Neuronal stem cell (in vitro differentiated cells): ENCODE measurements at places on chromosomes 6 and 20.

DNA sequence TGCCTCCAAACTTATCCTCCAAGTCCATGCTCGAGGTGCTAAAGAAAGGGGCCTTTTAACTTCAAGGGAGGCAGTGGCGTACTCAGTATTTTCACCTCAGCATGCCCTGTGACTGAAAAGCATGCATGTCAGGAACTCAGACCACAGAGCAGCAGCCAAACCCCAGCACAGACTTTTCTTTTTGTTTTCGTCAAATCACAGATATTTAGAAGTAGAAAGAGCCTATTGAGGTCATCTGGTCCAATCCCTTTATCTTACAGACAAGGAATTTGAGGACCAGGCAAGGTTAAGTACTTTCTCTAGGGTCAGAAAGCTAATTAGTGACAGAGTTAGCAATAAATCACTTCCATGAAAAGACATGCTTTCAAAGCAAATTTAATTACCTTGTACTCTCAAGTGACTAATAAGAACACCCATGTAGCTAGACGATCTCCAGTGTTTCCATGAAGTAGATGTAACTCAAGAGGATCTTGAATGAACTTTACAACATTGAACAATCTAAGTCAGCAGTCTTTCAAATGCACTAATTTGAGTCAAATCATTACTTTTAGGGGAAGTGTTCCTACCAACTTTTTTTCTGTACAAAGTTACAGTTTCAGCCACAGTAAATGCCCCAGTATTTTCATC, 35.9 kb downstream of the MOXD1 start:
- DNase-seq, result peak; percentile 51

DNA sequence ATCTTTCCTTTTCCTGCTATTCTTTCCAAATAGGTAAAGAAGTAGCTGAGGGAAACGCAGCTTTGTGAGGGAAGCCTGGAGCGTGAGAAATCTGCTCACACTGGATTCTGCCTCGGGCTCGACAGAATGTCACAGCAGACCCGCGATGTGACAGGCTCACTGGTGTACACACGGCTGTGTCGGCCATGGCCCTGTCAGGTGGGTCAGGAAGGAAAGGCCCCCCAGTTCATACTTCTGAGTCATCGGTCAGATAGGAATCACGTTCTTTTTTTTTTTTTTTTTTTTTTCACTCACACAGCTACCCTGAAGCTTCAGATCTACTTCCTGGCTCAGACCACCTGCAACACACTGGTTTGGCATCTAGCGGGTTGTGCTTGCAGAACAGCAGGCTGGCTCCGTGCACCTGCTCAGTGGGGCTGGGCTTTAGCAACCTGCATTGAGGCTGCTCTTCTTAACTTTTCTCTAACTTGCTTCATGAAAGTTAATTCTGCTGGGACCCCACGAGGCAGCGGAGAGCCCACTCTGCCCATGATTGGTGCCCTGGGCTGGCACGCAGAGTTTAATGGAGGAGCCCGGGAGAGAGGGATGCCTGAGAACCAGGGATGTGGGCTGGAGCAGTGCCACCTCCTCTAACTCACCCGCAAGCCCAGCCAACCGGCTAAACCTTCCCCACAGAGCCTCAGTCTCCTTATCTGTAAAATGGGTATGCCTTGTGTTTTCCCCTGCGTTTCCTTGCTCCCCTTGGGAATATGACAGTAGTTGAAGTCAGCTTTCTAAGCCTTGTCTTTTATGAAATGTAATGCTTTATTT, 61.5 kb upstream of the FNDC1 start:
- no peak for DNase-seq

DNA sequence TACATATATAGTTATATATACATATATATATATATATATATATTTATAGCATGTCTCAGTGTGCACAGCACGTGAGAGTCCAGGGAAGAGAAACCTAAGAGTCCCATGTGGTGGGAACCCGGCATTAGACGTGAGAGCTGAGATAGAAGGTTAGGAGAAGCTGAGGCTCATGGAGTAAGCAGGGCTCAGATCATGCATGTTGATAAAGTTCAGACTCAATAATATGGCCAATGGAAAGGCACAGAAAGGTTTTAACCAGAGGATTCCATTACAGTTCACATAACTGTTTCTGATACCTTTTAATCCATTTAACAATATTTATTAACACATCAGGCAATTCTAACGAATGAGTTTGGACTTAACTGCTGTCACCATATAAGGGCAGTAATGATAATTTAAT, 143.4 kb downstream of the MYB start:
- DNase-seq, result no peak

- DNase-seq, result peak; percentile 30
Observed at GRCh38 chr6:53910834-53911233, 116.0 kb downstream of the LRRC1 start.

- DNase-seq, result peak; percentile 72
Observed at GRCh38 chr20:9514461-9515213, at the start of gene LAMP5. TSS of gene LAMP5 (plus strand) at chr20:9514590. CDS start at chr20:9514853, 263 bp downstream.

- DNase-seq, result no peak
Observed at GRCh38 chr6:2725999-2726567, 24.6 kb downstream of the MYLK4 start.

DNA sequence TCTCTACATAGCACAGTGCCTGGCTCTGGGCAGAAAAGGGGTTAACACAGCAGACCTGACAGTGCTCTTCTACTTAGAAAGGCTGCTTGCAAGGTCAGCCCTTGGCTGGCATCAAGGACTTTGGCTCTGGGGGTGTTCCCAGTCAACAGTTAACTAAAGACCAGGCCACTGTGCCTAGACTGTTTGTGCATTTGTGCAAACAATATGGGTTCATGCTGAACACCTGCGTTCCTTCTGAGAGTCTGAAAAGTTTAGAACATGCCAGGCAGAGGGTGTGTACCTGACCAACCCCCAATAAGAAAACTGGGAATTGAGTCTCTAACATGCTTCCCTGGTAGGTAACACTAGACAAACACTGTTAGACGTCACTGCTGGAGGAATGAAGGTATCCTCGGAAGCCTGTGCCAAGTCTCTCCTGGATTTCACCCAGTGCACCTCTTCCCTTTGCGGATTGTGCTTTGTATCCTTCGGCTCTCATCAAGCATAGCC, 110.7 kb downstream of the PDE10A start:
- DNase-seq, result no peak

- DNase-seq, result no peak
Observed at GRCh38 chr6:31049518-31049917, 39.2 kb downstream of the MUC22 start.

DNA sequence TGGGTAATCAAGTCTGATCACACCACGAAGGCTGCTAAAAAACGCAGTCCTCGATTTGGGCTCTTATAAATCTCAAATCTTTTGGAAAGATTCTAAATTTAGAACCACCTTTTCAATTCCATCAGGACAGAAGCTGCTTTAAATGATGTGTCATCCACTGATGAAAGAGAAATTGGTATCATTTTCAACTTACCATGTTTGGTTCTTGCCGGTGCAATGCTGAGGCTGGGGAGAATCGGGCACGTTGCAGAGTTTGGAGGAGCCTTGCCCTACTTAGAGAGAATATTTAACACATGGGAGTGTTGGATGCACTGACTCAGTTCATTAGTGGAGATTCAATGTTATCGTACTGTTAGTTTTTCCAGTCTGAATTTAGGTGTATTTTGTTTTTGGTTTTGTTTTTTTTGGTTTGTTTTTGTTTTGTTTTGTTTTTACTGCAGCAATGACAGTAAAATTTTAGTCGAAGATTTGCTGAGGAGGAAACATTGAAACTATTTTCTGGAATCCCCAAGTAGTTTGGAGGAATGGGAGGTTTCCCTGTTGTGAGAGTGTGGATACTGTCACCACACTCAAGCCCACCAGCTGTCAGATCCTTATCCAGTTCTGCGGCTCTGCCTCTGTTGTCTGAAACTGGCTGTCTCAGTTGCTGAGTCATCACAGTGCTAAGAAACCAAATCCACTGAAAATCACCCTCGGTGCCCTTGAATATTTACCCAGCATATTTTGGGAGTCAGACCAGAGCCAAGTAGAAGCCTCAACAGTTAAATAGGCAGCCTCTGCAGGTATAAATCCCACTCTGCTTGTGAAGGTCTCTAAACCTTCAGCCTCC, 497.0 kb downstream of the BTBD3 start:
- no peak for DNase-seq

DNA sequence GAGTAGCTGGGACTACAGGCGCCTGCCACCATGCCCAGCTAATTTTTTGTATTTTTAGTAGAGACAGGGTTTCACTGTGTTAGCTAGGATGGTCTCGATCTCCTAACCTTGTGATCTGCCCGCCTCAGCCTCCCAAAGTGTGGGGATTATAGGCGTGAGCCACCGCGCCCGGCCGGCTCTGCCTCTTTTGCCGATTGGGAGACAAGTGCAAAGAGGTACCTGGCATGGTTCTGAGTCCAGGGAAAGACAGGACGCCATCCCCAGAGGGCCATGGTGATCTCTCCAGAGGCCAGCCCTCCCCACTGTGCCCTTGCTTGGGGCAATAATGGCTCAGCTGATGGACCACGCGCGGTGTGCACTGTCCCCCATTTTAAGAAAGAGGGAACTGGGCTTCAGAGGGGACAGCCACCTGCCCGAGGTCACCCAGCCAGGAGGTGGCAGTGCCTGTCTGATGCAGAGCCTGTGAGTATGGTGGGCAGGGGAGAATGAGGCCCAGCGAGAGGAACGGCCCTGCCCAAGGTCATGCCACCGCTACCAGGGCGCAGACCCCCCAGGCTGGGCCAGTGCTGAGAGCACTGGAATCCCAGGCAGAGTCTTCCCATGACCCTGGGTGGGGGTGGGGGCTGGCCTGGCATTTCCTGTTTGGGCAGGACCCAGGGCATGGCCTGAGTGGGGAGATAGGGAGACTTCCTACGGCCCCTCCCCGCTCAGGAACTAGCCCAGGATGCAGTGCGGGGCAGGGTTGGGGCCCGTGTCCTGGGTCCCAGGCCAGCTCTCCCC, 61.0 kb downstream of the SNAI1 start:
- DNase-seq, result no peak

GRCh38 chr6:166204852-166205650, 37.4 kb upstream of the TBXT start:
- DNase-seq, result no peak

- no peak for DNase-seq
Observed at GRCh38 chr20:10119336-10119735, 84.5 kb downstream of the ANKEF1 start.

DNA sequence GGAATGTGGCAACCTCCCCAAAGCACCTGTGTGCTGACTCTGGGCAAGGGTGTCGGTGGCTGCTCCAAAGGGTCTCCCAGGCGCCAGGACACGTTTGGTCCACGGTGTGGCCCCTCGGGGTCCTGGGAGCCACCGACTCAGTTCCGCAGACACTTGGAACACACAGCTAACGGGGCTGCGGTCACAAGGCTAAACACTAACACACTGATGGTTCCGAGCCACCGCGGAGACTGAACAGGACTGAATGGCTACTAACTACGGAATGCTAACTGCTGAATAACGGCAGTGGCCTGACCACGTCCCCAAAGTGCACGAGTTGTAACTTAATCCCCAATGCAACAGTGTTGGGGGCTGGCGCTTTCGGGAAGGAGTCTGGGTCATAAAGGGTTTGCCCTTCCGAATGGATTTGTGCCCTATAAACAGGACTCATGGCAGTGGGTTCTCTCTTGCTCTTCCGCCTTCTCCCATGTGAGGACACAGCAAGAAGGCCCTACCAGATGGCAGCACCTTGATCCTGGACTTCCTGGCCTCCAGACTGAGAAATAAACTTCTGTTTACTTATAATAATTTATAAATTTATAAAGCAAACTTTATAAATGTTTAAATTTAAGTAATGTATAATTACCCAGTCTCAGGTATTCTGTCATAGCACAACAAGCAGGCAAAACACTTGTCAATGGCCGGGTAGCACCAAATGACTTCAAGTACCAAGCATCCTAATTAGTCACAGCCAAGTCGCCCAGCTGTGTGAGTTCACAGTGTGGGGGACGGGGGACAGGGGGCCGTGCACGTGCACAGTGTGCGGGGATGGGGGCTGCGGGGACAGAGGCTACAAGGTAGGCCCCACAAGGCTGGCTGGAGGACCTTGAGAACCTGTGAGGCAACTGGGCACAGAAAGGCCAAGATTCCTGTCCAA, 2.3 kb upstream of the EEF1A2 start:
- no peak for DNase-seq

DNA sequence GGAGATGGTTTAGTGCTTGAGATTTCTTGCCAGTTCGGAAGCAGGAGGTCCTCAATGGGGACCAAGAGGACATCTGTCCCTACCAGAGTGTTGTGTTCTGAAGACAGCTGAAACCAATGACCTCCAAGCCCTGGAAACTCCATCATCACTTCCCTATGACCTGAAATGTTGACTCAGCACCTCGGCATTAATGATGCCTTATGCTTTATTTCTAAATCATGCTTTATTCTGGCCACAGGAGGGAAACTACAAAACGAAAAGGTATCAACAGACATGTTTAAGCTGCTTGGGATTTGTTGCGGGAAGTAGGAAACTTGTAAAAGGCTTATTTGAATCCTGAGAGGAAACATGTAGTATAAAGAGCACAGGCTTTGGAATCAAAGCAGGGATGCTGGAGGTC, 389.1 kb upstream of the CHD6 start:
- DNase-seq, result no peak

- no peak for DNase-seq
Observed at GRCh38 chr6:54053881-54054391, 57.3 kb upstream of the MLIP start.

GRCh38 chr6:50824552-50824951, 5.9 kb downstream of the TFAP2B start:
- no peak for DNase-seq

GRCh38 chr6:64889144-64889543, 817.9 kb downstream of the EYS start:
- no peak for DNase-seq

GRCh38 chr20:24079661-24080412, 91.3 kb upstream of the GGTLC1 start:
- no peak for DNase-seq

DNA sequence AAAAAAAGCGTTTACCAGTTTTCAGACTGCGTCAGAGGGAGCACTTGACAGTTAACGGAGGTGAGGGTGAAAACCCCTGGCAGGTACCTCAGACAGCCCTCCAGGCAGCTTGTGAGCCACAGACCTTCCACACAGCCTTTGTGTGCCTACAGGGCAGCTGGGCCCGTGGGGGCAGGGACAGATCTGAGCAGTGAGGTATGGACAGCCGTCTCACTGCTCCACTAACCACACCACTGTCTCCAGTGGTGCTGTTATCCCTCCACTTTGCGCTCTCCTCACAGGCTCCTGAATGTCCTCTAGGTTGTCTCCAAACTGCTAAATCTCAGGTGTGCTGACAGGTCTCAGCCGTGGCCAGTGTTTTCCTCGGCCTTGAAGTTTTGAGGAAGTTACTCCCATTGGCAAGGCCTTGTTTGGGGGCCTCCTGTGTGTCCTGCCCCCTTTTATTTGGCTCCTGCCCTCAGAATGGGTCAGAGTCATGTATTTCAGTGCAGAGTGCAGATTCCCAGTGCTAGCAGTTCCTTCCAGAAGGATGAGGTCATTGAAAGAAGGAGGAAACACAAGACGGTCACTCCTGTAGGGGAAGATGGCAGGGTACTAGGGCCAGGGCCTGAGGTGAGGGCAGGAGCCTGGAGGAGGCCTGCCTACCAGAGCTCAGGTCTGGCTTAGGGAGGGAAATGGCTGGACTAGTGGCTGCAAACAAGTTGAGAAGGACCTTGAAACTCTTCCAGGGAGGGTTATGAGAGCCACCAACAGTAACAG, 11.8 kb downstream of the GFRA4 start:
- DNase-seq, result no peak
